HTR-8/SVneo (cell line): ENCODE measurements at places on chromosomes 6 and 20.

- no peak for DNase-seq
These were observed 495.4 kb upstream of the SOX4 start for GRCh38 chr6:21098134-21098533.

- DNase-seq = no peak
These were observed 9.2 kb downstream of the NRN1 start for GRCh38 chr6:5997420-5997987.

GRCh38 chr6:24207413-24207812, 81.4 kb downstream of the NRSN1 start:
- DNase-seq = no peak

- peak; percentile 6 for DNase-seq
These were observed 131.6 kb upstream of the OLIG3 start for GRCh38 chr6:137625808-137626207.

DNA sequence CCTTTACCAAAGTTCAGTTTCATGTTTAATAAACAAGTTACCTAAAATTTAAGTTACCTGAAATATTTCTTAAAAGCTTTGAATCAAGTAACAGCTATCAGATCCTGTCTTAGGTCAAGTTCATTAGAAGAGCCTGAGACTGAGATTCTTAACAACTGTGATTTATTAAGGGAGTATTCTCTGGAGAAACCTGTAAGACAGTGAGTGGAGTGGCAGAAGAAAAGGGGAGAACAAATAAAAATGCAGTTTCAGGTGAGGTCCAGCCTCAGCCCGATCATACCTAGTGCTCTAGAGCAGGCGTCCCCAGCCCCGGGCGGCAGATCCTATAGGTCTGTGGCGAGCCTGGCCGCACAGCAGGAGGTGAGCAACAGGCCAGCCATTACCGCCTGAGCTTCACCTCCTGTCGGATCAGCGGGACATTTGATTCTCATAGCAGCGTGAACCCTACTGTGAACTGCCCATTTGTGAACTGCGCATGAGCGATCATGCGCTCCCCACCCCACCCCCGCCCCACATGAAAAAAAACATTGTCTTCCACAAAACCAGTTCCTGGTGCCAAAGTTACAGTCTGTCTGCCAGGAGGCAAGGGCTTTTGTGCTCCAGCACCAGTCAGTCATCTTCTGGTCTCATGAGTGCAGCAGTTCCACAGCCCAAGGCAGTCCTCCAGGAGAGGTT, 59.2 kb upstream of the ADGRB3 start:
- peak; percentile 8 for DNase-seq

GRCh38 chr20:37193226-37193625, 13.9 kb upstream of the MROH8 start:
- no peak for DNase-seq

DNA sequence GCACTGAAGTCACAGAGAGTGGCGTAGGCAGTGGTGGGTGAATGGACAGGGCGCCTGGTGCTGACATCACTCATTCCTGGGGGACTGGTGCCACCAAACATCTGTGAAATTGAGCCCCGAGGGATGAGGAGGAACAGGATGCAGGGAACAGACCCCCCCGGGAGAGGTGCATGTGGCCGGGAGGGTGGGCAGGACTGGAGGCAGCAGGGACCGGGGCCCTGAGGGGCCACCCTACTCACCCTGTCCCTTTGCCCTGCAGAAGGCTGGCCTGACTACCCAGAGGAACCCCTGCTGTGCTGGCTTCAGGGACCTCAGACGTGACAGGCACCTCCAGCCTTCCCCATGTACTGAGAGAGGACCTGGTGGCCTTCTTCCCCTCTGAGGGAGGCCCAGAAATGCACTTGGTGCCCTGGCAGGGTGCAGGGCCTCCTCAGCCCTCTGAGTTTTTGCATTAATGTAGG, 25.1 kb downstream of the SYNDIG1 start:
- no peak for DNase-seq

- DNase-seq = no peak
These were observed 5.5 kb downstream of the CASP8AP2 start for GRCh38 chr6:89834884-89835792.

DNA sequence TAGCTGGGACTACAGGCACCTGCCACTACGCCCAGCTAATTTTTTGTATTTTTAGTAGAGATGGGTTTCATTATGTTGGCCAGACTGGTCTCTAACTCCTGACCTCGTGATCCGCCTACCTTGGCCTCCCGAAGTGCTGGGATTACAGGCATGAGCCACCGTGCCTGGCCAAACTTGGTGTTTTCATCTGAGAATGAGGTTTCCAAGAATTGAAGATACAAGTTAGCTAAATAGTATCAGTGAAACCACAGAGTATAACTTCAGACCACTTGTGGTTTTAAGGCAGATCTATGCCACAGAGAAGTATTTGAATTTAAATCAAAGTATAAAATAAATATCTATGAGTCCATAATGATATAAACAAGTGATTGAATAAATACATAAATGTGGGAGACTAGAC, 70.1 kb downstream of the SLC16A10 start:
- no peak for DNase-seq

- no peak for DNase-seq
These were observed 147.3 kb downstream of the LAMA2 start for GRCh38 chr6:129030215-129030614.

- DNase-seq = no peak
These were observed 93.3 kb upstream of the MARCKS start for GRCh38 chr6:113763876-113764275.

GRCh38 chr6:36610956-36611336, 16.8 kb downstream of the SRSF3 start:
- DNase-seq = no peak

GRCh38 chr6:140485740-140486449, 1111.4 kb upstream of the CITED2 start:
- no peak for DNase-seq

DNA sequence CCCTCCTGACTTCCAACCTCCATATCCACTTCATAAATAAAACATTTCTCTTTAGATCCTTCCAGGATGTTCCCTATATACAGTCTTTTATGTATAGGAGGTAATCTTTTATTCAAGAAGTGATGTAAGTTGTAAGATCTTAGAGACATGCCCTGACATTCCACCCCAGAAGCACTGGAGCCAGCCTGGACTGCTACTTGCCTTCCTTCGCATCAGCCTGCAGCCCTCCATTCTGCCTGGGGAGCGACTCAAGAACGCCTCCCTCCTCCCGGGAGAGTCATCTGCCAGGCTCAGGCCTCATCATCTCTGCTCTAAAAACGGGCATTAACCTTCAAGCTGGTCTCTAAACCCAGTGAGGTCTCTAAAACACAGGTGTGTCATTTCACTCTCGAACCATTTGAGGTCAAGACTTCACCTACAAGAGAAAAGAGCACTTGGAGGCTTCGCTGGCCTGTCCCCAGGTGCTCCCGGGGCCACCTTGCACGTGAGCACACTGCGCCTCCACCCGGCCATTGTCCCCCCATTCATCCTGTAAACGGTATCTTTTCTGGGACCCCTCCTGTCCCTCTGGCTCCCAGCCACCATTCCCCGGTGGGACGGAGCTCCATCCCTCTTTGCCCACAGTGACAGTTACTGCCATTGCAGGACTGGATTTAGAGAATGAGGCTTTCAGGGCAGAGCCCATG, 107.5 kb upstream of the PDE10A start:
- DNase-seq = no peak

DNA sequence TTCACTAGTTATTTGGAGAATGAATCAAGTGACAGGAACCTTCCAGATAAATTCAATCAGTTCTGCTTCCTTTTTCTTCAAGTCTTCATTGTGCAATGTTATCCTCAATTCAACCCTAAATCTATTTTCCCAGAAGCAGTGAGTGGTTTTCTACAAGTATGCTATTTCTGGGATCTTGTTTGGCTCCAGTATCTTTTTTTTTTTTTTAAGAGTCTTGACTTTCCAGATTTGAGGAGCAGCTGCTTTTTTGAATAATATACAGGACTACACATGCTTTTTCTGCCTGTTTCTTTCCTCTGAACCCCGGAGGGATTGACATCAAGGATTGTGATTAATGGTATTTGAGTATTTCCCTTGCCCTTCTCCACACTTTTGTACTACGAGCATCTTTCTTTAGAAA, 339.2 kb upstream of the JAG1 start:
- no peak for DNase-seq

DNA sequence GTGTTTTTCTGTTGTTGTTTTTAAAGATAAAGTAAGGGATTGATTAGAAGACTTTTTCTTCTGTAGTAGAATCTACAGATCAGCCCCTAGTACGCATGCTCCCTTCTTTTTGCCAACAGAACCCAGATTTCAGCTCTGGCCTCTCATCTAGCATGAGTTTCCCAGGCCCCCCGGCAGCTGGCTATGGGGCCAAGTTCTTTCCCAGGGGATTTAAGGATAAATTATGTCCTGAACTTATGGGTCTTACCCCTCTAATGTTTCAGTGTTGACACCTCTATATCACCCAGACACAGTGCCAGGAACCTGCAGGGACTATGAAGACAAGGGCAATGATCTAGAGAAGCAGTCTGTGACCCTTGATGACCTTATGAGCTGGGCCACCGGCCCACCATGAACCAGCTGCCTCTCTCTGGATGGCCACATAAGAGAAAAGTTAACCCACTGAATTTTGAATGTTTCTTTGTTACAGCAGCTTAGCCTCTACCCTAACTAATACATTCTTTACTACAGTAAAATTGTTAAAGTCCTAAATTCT, 150.5 kb downstream of the UNC5CL start:
- DNase-seq = no peak

DNA sequence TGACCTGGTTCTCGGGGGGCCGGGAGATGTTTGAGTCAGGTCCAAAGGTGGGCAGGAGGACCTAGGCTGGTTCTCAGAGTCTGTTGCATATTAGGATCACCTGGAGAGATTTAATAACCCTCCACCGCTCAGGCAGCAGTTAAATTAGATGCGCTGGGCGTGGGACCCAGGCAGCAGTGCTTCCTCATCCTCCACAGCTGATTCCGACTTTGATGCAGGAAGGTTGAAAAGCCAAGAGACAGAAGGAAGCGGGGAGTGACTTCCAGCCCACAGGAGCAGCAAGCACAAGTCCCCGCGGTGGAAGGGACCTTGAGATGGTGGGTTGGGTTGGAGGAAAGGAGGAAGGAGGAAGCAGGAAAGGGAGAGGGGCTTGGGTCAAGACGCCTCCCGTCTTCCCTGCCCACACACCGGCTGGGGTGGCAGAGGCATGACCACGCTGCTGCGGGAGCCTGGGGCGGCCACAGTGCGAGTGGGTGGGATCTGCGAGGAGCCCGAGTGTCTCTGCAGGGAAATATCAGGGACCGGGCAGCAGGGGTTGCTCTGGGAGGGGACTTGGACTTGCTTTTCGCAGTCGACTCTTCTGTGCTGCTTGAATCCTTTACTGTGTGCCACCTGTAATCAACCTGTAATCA, 146.0 kb downstream of the PHACTR3 start:
- no peak for DNase-seq

- no peak for DNase-seq
These were observed 42.0 kb downstream of the KIAA1755 start for GRCh38 chr20:38218566-38218885.

DNA sequence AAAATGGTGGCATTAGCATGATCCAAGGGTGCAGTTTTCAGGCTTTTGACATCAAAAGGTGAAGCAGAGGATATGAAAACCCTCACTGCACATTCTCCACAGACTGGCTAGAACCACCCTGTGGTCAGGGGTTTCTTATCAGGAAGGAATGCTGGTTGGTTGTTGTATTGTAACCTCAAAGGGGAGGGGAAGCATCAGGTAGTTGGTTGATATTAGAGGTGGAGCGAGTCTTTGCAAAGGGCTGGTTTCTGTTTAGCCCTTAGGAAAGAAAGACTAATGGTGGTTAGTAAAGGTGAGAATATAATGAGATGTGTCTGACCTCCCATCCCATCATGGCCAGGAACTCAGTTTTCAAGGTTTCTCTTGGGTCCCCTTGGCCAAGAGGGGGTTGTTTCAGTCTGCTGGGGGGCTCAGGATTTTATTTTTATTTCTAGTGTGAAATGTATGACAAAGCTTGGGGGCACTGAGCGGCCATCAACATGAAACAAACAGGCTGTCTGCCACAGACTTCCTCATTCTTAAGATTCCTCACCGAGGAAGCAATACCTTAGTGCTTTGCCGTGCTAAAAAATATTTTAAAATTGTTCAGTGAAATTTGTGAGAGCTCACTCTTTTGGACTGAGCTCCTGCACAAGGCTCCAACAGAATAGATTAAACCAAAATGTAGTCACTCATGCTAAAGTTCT, 47.5 kb upstream of the PROKR2 start:
- no peak for DNase-seq

GRCh38 chr6:3026791-3027626, 27.3 kb downstream of the NQO2 start:
- no peak for DNase-seq
